ENCODE measurements at places on chromosomes 16 and 17.

DNA sequence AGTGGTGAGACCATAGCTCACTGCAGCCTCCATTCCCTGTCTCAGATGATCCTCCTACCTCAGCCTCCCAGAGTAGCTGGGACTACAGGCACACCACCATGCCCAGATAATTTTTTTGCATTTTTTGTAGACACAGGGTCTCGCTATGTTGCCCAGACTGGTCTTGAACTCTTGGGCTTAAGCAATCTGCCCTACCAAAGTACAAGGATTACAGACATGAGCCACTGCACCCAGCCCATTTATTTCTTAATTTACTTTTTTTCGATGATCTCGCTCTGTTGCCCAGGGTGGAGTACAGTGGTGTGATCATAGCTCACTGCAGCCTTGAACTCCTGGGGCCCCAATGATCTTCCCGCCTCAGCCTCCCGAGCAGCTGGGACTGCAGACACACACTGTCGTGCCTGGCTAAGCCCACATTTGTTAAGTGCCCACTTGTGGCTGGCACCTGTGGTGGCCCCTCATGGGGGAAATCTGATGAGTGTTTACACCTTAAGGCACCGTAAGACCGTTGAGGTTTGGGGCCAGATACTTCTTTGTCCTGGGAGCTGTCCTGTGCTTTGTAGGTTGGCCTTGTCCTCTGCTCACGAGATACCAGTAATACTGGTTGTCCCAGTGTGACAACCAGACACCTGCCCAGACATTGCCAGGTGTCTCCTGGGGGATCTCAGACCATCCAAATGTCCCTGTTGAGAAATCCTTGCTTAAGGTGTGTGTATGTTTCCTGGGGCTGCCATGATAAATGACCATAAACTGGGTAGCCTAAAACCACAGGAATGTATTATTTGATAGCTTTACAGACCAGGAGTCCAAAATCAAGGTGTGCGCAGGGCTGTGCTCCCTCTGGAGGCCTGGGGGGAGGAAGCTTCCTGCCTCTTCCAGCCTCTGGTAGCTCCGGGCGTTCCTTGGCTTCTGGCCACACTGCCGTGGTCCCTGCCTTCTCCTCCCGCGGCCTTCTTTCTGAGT lies 141.4 kb upstream of the GSE1 start:
- no peak for DNase-seq

DNA sequence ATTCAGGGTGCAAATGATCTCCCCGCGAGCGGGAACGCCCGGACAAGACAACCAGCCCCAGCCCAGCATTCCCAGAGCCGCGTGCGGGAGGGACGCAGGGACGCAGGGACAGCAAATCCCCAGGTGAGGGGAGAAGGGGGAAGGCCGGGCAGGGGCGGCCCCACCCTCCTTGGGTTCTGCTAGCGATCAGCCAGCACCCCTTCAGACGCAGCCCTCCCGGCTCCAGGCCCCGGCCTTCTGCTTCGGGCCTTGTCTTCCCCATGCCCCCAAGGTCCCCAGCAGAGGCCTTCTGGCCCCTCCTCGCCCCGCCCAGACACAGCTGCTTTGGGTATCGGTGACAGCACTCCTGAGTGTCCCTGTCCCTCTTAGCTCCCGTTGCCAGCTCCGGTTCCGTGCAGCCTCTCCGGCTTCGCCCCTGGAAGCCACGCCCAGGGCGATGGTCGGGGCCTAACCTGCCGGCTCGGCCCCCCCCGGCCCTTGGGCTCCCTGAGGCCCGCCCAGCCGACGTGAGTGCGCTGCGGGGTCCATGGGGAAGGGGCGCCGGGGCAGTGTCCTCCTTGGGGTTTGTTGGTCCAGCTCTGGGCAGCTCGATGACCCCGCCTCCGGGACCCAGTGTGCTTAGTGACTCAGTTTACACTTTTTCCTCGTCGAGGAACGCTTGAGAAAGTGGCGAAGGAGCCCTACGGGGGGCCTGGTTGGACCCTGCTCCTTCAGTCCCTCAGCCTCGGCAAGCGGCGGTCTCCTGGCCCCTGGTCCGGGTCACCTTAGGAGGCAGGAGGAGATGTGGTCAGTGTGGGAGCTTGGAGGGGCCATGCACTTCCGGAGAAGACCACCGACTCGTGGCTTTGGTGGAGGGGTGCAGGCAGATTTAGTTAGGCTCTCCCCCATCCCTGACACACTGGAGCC lies 50.5 kb upstream of the AMZ2 start:
- no peak for DNase-seq

DNA sequence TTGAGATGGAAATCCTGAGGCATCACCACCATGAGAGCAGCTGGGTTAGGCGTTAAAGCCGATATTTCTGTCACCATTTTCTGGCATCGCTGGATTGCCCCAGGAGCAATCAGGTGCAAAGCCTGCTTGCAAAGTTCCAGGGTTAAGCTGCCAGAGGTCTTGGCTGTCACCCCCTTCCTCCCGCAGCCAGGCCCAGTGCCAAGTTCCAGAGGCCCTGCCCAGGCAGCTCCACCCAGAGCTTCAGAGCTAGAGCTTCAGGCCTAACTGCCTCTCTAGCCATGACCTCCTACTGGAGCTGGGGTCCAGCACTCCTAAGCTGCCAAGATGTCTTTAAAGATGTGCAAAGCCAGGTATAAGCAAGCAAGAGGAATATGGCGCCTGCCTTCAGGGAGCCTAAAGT lies 8.8 kb upstream of the TMEM238L start:
- no peak for DNase-seq

DNA sequence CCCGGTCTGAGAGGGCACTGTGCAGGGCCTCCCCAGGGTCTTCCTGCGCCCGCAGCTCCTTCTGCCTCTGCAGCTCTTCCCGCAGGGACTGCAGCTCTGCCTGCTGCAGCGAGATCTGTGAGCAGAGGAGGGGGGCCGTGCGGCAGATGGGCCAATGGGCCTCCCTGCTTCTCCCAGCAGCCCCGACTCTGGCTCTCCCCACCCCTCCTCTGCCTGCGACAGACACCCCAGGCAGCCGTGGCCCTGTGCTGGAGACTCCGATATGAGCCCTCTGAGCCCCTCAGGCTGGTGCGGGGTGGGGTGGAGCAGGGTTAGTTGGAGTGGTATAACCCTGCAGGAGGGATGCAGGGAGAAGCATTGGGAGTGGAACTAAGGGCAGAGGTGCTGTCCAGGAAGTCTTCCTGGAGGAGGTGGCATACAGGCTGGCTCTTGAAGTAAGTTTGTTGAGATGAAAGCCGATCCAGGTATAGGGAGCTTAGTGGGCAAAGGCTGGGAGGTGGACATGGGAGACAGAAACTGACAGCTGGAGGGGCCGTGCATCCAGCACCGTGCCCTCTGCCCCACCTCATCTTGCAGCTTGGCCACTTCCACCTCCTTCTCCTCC lies 5.0 kb downstream of the THOC6 start:
- no peak for DNase-seq

DNA sequence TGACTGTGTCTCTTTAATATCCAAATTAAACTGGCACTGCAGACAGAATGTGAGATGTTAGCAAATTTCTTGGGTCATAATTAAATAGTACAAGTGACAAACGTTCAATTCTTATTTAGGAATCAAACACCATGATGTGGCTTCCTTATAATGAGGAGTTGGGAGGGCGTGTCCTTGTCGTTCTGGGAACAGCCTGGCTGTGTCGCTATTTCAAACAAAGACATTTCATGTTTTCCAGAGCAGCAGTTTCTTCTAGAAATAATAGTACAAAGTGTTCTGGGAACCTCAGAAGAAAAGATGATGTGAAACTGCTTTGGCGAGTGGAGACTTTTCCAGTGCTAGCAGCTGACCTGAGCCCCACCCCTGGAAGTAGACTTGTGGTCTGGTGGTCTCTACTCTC lies 301.7 kb upstream of the N4BP1 start:
- no peak for DNase-seq

GRCh38 chr16:12819126-12820117 lies 15.7 kb upstream of the CPPED1 start:
- no peak for DNase-seq

DNA sequence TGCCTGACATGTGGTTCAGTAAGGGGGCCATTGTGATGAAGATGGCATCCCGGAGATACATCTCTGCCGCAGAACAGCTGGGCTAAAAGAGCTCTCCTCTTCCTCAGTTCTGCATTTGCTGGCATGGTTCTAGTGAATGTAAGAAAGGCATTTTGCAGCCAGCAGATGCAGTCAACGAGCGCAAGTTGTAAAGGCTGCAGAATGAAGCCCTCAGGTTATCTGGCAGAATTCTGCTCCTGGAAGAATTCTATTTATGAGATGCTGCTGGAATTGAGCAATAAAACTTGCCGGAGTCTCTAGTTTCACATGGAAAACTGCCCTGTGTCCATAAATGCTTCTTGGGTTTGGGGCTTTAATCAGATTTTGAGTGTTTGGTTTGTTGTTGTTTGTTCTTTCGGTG lies 176.8 kb upstream of the HSBP1 start:
- DNase-seq: no peak

DNA sequence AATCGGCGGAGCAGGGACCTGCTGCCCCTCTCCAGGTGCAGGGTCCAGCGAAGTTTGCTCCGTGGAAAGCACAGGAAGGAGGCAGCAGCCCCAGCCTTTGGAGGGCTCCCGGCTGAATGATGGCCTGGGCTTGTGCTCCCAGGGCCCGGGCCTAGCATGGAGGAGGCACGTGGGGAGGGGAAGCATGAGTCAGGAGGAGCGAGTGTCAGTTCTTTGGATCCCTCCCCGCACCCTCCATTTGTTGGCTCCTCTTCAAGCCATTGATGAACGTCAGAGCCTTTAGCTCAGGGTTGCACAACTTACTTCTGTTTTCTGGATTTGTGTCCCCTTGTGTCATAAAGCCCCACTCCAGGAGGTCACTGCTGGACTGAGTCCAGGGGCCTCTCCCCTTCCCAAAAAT lies 25.8 kb downstream of the TTYH2 start:
- DNase-seq: no peak

DNA sequence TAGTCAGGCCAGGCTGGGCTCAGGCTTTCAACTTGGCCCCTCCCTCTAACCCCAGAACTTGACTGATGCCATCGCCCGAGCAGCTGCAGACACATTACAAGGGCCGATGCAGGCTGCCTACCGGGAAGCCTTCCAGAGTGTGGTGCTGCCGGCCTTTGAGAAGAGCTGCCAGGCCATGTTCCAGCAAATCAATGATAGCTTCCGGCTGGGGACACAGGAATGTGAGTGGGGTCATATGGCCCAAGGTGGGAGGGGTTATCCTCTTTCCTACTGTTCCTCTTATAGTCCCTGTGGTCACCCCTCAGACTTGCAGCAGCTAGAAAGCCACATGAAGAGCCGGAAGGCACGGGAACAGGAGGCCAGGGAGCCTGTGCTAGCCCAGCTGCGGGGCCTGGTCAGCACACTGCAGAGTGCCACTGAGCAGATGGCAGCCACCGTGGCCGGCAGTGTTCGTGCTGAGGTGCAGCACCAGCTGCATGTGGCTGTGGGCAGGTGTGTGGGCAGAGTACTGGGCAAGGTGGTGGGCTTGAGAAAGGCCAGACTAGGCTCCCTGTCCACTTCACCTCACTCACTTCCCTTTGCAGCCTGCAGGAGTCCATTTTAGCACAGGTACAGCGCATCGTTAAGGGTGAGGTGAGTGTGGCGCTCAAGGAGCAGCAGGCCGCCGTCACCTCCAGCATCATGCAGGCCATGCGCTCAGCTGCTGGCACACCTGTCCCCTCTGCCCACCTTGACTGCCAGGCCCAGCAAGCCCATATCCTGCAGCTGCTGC lies 2.1 kb upstream of the NRN1L start:
- no peak for DNase-seq

DNA sequence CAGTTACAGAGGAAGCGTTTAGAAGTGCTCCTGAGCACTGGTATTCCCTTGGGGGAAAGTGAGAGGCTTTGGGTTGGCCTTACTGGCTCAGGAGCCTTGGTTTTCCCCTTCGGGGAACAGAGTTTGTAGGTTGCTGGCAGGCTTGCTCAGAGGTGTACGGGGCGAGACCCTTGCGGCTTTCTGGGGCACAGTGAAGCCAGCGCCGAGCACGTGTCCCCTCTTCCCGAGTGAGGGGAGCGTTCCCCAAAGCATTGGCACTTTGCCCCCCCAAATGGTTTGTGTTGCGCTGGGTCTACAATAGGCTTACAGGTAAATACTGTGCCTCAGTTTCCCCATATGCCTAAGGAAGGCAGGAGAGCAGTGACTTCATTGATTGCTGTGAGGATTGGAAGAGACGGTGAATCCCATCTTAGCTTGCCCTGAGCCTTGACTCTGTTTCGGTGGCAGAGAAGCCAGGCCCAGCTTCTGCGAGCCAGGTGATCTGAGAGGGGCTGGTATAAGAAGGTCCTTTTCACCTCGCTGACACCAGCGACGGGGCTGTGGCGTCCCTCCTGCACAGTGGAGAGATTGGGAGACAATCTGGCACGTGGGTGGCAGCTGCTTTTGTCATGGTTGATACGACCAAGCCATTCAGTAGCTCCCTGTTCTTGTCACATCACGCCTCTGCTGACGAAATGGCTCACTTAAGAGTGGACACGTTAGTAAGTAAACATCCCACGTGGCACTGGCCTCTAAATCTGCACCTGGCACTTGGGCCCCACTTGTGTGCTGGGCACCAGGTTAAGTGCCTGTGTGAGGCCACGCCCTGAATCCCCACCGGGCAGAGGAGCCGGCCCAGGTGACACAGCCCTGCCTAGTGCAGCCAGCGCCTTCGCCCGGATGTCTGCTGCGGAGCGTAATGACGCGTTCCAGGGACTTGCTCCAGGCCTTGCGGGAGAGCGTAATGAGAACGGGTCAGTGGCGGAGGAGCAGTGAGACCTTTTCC lies 55.0 kb downstream of the MEAK7 start:
- DNase-seq: no peak

GRCh38 chr17:82297280-82297713 lies 20.1 kb downstream of the CD7 start:
- DNase-seq: no peak

- DNase-seq: no peak
These were observed 17.9 kb upstream of the NSMCE1 start for GRCh38 chr16:27286451-27286850.

- DNase-seq: no peak
These were observed 2.8 kb upstream of the MMP15 start for GRCh38 chr16:58022601-58023371.

- DNase-seq: no peak
These were observed 1.7 kb downstream of the ACADVL start for GRCh38 chr17:7221278-7222092.

- DNase-seq: no peak
These were observed 53.9 kb upstream of the CCL2 start for GRCh38 chr17:34201225-34201624.

- DNase-seq: no peak
These were observed 36.1 kb downstream of the MIS12 start for GRCh38 chr17:5522476-5522875.

DNA sequence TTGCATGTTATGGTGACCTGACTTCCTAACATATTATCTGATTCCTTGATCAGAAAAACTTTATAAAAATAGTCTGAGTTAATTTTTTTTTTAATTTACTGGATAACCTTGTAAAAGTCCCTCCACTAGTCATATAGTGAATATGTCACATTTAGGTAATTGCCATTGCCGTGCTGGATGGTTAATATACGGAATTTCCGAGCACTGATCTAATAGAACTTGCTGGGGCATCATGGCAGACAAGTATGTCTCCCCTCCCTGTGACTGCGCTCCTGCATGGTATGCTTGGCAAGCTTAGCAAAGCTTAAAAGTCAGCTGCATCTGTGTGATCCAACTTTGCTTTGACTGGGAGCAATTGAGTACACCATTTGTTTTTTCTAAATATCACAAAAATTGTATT lies 239.4 kb upstream of the TBX2 start:
- no peak for DNase-seq

GRCh38 chr16:17282247-17282646 lies 188.5 kb downstream of the XYLT1 start:
- no peak for DNase-seq

- no peak for DNase-seq
These were observed 23.1 kb downstream of the STAT5A start for GRCh38 chr17:42311240-42312034.

GRCh38 chr17:44310188-44310587 lies 1.8 kb downstream of the RUNDC3A start:
- DNase-seq: no peak

- DNase-seq: no peak
These were observed 9.8 kb upstream of the CSNK1D start for GRCh38 chr17:82283208-82283749.

Measured in NCI-H1436 treated with DMSO at 0.1 percent for 48 hours (cell line).